NCI-H187 treated with DMSO at 0.1 percent for 48 hours (cell line): ENCODE measurements at places on chromosomes 7 and 10.

DNA sequence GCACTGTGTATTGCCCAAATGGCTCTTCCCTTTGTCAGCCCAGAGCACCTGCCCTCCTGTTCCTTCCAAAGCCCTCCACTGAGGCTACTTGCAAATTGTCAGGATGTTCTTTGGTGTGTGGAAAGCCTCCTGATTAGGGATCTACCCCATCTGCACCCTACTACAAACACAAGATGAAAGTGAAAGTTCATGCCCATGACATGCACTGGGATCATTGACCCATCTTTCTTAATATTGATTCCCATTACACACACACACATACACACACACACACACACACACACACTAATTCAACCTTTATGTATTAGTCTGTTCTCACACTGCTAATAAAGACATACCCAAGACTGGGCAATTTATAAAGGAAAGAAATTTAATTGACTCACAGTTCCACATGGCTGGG lies 213.7 kb upstream of the IGFBP3 start:
- DNase-seq = no peak

DNA sequence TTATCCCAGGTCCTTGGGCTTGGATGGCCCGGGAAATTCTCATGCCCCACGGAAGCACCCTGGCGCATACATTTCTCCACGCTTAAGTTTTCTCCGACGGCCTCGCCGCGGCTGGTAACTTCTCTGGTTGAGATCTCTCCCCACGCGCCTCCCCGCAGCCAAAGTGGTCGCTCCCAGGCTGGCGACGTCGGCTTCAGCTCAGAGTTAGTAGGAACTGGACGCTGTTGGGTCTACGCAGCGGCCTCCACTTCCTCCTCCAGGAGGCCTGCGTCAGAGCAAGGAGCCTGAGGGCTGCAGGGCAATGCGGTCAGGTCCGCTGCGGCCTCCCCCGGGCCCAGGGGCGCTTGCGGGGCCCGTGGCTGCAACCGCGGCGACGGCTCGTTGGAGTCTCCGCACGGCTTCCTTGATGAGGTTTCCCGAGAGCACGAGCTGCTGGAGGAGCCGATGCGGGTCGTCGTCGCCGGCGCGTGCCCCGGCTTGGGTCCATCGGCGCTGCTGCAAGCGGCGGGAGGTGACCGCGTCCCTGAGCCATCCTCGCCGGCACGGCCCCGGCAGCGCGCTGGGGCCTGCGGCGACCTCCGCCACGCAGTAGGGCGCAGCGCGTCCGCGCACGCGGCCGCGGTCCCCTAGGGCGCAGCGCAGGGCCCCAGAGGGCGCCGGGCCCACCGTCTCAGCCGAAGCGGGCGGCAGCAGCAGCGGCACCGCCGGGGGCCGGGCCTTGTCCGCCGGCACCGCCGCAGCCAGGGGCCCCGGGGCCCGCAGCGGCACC lies 744 bp downstream of the FRAT2 start:
- DNase-seq = no peak

GRCh38 chr7:6271694-6272440 lies 557 bp downstream of the CYTH3 start:
- DNase-seq = no peak

DNA sequence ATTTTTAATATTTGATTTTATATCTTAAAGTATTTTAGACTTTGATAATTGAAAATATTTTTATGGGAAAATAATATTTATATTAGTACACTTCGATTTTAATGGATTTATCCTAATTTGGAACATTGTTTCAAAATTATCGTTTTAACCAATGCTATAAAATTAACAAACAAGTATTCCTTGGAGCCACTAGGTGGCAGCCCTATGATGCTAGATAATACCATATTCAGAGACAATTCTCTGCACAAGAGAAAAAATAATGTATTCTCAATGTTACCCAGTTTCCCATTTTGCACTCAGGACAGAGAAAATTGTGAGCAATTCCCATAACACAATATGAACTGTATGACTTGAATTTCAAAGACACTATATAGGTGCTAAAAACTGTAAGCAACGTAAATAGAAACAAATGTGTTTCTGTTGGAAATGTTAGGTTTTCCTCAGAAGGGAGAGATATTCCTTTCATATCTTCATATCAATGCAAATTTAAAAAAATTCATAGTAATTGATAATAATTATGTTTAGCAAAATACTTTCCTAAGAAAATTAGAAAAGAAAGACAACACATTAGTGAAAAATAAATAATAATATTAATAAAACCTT lies 237.8 kb downstream of the SEMA3E start:
- DNase-seq = peak; percentile 19

DNA sequence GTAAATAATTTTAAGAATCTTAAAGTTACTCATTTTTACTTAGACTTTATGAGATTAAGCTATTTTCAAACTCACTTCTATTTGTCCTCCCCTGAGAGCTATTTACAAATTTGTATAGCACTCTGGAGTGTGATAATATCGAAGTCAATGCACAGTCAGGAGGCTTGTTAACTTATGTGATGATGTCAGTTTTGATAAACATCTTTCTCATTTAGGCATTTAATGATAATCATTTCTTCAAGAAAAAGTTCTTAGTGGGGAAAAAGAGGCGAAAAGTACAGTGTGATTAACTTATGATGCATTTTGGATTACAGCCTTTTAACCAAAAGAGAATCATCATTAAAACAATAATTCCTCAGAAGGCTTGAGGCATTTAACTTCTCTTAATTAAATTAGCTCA lies 468.6 kb downstream of the AUTS2 start:
- DNase-seq = no peak
